IMR-90 (cell line): ENCODE measurements at places on chromosomes 11 and 22. TPM values are rescaled to one million over a fixed set of nuclear protein-coding genes. Genes with fewer than 3 reads are reported as not detected.

The PHLDB1 gene
- total RNA-seq: 40.0 and 41.7 TPM in 2 replicates

The TNKS1BP1 gene
- 28.6 and 31.7 TPM in 2 replicates for total RNA-seq

DNA sequence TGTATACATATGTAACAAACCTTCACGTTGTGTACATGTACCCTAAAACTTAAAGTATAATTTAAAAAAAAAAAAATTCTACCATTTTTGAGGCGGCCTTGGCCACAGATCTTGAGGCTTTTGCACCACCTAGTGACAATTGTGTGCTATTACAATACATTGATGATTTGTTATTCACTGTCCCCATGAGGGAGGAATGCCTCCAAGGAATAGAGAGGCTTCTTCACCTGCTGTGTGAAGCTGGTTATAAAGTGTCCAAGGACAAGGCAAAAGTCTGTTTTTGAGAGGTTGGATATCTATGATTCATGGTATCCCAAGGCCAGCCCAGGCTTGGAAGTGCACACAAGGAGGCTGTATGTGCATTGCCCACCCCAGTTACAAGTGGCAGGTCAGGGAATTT lies 30.7 kb downstream of the SLC22A25 start:
- H3K27ac ChIP-seq: no peak overlapping the region
- DNase-seq: no peak

The MIAT gene
- total RNA-seq: 0.54 and 1.1 TPM in 2 replicates

- no peak for DNase-seq
- H3K27ac ChIP-seq: no peak overlapping the region
- H3K4me3 ChIP-seq: no peak overlapping the region
- H3K27me3 ChIP-seq: no peaks in the 10 kb centered on the region
- H3K4me1 ChIP-seq: peaks cover 6% of the 10 kb centered on the region
- no peaks in the 10 kb centered on the region for H3K36me3 ChIP-seq
Observed at GRCh38 chr11:100892886-100893285, 205.8 kb downstream of the ARHGAP42 start.

DNA sequence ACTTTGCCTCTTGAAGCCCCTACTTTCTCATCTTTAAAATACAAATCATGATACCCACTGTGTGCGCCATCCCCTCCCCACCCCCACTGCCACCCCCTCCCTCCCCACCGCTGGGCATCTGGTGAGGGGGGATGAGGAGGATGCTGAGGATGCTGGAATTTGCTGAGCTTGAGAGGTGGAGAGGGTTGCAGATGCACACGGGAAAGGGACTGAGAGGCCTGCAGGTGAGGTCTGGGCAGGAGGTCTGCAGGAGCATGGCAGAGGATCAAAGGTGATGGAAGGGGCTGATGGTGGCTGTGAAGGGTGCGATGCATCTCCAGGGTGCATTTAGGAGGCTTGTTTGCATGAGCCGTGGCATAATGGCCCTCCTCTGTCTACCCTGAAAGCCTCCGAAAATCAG lies 7.6 kb upstream of the TBC1D22A start:
- H3K4me1 ChIP-seq: peaks cover 25% of the 10 kb centered on the region
- peak overlapping the region; percentile 90 for H3K27ac ChIP-seq
- H3K27me3 ChIP-seq: no peaks in the 10 kb centered on the region
- no peak overlapping the region for H3K4me3 ChIP-seq

GRCh38 chr11:6505577-6506240 lies 8.6 kb downstream of the DNHD1 start:
- no peak overlapping the region for H3K27ac ChIP-seq
- peak; percentile 75 for DNase-seq
- no peak overlapping the region for H3K4me3 ChIP-seq
- H3K36me3 ChIP-seq: peaks cover 7% of the 10 kb centered on the region
- H3K4me1 ChIP-seq: no peaks in the 10 kb centered on the region
